Iris pigment epithelial cell (primary cell): ENCODE measurements at places on chromosomes 6 and 20.

- peak; percentile 95 for DNase-seq
These were observed 111.3 kb downstream of the SIM1 start for GRCh38 chr6:100353276-100354015.

GRCh38 chr20:22795871-22796270 is 211.5 kb upstream of the FOXA2 start:
- DNase-seq = peak; percentile 94

DNA sequence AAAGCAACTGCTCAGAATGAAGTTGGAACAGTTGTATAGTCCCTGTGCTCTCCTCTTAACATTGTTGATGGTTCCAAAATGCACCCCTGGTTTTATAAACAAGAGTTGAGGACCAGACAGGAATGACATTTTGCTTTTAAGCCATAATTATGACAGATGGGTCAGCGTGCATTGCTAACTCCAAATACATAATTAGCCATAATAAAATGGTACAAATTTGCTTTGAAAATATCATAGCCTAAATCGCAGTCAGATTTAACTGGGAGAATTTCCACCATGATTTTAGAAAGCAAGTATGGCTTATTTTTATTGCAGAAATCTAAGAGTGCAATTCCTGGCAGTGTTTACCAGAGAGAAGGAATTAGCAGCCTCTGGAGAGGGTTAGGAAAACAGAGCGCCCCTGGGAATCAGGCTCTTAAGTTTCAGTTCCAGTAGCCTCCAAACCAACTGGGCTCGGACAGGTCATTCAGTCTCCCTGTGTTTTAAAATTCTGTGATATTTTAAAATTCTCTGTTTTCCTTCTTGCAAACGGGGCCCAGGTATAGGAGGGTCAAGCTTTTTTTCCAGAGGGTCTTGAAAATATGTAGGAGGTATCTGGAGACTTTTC is 302.3 kb downstream of the TBC1D7 start:
- no peak for DNase-seq

DNA sequence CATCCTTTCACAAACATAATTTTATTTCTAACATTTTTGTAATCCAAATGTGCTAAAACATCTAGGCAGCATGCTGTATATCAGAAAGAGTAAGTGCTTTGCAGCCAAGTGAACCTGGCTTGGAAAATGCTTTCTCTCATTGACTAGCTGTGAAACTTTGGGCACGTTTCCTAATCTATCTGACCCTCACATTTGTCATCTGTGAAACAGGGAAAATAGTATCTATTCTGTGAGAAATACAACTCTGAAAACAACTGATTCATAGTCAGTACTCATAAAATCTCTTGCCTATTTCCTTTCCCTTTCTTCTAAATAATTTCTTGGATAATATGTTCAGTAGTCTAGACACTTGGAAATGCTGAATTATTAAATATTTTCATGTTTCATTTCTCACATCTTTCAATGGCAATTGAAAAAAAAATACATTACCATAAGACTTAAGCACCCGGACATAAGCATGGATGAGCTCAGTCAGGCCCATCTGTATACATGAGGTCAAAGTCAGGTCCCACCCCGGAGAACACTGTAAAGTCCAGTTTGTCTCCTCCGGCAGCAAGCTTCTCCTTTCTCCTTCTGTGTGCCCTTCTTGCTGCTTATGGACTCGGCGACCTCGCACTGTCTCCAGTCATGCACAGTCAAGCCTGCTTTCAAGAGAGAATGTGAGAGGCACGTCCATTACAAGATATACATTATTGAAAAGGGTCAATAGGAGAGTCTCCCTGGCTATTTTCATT is 455.0 kb upstream of the SOX4 start:
- DNase-seq = no peak

GRCh38 chr6:2558861-2559801 is 191.6 kb downstream of the MYLK4 start:
- DNase-seq = no peak

- DNase-seq = no peak
These were observed 28.2 kb upstream of the ATXN1 start for GRCh38 chr6:16789329-16790038.

GRCh38 chr6:48535582-48536009 is 424.6 kb upstream of the PTCHD4 start:
- peak; percentile 80 for DNase-seq

GRCh38 chr6:52390361-52390727 is 28.4 kb downstream of the PAQR8 start:
- peak; percentile 79 for DNase-seq

DNA sequence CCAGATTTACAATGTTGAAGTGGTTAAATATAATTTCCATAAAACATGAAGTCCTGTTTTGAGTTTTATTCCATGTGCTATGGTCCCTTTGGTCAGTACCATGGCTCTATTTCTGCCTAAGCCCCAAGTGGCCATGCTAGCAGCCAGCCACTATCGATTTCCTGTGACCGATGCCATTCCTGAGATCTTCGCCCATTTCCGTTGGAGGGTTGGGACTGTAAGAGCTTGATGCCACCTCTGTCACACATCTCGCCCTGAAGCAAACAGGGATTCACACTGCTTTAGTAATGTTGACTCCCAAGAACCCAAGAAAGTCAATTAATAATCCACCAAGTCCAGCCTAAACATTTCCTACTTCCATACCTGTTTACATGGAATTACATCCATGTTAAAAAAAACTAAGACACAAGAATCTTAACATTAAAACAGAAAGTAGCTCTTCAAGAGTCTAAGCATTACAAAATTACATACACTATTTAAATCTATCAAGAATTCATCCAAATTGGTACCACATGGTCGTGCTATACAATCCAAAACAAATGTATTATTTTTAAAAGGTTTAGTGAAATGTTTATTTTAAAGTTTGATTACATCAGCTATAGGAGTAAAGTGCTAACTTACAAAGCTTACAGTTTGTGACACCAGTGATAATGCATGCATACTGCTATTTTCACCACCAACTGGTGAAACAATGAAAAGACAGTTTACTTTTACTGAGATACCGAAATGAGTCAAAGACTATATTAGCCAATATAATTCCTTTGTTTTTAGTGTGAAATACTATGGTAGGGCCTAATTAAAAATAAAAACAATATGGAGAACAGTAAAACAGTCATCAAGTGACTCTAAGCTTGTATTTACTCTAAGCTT is 2.5 kb downstream of the RBM39 start:
- DNase-seq = peak; percentile 41

GRCh38 chr20:51631953-51632352 is 89.4 kb upstream of the NFATC2 start:
- DNase-seq = no peak

- peak; percentile 76 for DNase-seq
These were observed 35.0 kb downstream of the SESN1 start for GRCh38 chr6:109059571-109060021.

GRCh38 chr6:30112402-30112994 is 392 bp downstream of the TRIM31 start:
- DNase-seq = no peak

DNA sequence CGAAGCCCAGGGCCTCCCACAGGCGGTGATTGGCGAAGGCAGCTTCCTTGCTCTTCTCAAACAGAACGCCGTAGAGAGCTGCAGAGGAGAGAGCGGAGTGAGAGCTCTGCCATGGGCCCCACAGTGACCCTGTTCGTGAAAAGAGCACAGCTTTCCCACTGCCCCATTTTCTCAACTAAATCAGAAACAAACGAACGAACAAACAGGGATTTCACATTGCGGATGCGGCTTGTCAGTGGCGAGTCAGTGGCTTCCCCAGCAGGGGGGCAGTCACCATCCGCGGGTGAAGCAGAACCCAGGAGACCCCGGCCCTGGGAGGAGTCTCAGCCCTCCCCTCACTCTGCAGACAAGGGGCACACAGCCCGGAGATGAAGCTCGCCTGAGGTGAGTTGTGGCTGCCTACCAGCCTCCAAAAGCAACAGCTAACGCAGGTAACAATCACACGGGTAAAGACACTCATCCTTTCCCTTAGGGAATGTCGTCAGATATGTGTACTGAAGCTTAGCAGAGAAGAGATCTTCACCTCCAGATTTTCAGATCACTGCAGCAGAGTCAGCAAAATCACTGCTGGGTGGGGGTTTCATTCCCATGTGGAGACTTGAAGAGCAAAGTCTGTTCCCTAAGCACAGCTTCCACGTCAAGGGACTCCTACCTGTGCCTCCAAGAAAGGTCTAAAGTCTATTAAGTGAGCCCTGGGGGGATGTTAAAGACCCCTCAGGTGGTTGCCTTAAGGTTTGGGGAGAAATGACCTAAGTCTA is 51.2 kb upstream of the GPR31 start:
- no peak for DNase-seq

- peak; percentile 24 for DNase-seq
These were observed 99.3 kb upstream of the CITED2 start for GRCh38 chr6:139473731-139474130.

DNA sequence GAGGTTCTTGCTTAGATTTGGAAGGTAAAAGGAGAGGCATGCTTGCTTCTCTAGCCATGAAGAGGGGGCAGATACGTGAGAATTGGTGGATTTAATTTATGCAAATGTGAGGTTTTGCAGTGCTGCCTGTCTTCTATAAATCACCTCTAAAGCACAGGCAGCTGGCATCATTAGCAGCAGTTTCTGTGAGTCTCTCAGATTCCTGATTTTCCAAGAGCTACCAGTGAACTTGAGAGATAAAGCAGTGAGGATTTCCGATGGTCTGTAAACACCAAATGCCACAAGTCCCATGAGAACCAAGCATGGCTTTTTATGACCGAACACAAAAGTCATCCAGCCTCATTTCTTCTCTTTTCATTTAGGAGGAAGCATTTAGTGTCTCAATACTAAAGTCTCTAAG is 3.2 kb upstream of the SIRPB2 start:
- DNase-seq = no peak

DNA sequence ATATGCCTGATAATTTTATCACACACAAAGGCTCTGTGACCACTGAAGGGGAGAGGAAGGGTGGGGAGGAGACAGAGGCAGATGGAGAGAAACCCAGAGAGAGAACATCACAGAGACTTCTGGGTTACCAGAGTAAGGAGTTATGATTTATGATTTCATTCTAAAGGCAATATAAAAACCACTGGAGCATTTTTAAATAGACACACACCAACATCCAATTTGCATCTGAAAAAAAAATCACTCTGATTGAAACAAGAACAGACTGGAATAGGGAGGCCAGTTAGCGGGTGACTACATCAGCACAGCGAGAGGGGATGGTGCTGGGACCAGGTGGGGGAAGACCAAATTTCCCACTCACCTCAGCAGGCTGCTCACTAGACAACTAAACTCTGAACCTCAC is 104.8 kb downstream of the AGPAT4 start:
- peak; percentile 12 for DNase-seq

GRCh38 chr20:43642548-43642947 is 24.4 kb upstream of the MYBL2 start:
- DNase-seq = no peak

GRCh38 chr6:6865611-6866010 is 242.2 kb upstream of the RREB1 start:
- DNase-seq = no peak

DNA sequence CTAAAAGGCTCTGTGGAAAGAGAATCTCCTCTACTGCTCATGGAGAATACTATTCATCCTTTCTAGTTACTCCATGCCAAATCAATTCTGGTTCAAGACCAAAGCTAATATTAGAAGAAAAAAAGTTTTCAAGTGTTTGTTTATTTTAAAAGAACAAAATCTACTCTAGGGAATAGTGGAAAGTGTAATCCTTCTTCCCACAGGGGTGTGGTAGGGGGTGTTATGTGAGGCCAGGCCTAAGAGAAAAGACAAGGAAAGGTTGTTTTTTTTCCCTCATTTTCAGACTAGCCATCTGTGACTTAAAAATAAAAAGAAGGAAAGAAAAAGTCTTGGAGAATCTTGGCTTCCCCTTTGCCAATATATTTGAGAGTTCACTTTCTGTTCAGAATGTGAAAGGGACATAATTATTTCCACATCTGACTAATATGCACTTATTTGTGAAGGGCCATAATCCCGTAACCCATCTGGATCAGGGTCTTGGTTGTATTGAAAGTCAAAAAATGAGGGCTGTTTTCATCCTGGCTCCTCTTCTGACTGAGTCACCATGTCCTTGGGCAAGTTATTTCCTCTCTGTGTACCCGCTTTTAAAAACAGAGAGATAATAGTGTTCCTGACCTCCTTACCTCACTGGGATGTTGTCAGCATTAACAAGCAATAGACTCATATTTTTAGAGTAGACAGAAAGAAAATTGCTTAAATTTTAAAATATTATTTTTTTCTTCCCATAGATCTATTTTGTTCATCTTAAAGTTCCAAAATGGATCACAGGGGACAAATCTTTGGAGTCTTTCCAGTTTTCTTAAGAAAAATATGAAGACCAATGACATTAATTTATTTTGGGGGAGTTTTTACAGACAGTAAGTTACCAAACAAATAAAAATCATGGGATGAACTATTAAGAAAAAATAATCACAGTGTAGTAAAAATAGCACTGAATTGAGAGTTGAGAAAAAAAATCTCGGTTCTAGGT is 233.7 kb downstream of the IBTK start:
- DNase-seq = peak; percentile 93

DNA sequence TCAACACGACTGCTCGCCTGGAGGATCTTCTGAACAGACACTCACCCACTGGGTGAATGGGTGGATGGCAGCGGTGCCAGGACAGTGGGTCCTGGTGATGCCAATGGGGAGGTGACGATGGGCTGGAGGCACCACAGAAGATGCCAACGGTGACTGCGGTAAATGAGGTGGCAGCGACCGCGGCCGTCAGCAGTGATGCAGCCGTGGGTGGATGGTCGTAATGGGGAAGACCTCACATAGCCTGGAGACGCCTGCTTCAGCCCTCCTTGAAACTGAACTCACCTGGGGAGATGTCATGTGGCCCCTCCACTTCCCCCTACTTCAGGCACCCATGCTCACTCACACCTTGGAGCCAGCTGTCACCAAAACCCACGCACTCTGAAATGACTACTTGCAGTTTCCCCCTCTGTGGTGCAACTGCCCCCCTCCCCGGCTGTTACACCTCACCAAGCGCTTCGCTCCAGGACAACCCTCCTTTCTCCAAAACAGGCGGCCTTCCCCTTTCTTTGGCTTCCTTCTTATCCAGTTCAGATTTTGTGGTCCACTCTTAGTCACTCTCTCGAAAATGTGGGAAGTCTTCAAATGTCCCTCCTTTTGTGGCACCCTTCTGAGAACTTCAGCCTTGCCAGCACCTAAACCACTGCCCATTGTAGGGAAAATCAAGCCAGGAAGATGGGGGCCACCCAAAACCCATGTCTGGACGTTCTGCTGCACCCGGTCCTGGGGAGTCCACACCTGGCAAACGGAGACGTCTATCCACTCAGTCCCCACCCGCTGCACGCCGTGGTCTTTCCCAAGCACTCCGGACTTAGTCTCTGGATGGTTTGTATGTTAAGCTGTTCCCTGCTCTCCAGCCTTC is 10.4 kb upstream of the ABHD16B start:
- DNase-seq = no peak

GRCh38 chr20:48912065-48912464 is 9.4 kb upstream of the ARFGEF2 start:
- no peak for DNase-seq

GRCh38 chr20:988272-988671 is 13.8 kb downstream of the RSPO4 start:
- DNase-seq = no peak

- no peak for DNase-seq
These were observed 35.8 kb downstream of the RREB1 start for GRCh38 chr6:7143476-7143974.
